NCI-H524 (cell line): ENCODE measurements at places on chromosomes 7 and 10.
A peak's percentile ranks its signal among the peaks of the same experiment; 100 is the strongest.

DNA sequence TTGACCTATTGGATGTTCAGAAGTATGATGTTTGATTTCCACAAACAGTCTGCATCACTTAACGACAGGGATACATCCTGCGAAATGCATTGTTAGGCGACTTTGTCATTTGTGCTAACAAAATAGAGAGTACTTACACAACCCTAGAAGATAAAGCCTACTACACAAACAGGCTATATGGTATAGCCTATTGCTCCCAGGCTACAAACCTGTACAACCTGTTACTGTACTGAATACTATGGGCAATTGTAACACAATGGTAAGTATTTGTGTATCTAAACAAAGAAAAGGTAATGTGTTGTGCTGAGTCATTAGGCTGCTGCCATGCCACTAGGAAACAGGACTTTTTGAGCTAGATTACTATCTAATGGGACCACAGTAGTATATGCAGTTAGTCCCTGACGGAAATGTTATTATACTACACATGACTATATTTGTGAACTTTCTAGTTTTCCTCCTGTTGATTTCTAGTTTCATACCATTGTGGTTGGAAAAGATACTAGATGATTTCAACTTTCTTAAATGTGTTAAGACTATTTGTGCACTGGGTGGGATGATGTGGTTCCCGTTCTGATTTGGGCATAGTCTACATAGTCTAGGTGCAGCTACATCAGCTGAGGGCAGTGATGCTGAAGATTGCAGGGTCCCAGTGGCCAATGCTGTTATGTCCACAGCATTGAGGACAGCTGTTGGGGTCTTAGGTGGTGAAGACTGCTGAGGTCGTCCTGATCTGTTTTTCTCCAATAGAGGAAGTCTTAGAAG lies 161.7 kb downstream of the HTR7 start:
- DNase-seq: no peak

- peak; percentile 89 for DNase-seq
These were observed 348.7 kb upstream of the POT1 start for GRCh38 chr7:125278318-125278717.

- DNase-seq: no peak
These were observed 15.8 kb upstream of the ADAMTS14 start for GRCh38 chr10:70656489-70656888.

DNA sequence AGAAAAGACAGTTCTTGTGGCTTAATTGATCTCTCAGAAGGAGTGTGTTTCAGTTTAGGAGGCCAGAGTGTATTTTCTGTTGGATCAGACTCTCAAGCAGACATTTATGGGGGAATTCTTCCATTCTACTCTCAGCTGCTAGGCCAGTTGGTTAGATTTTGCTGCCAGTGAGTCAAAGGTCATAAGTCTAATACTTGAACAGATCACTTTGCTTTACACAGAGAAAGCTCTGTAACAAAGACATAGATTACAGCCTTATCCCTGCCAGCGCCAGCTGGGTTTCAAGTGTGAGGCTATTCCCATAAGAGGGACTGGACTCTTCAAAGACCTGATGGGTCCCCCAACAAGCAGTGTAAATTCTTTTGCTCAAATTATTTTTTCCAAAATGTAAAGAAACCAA lies 145.6 kb upstream of the SEMA3C start:
- peak; percentile 76 for DNase-seq

GRCh38 chr7:91553410-91553895 lies 289.2 kb downstream of the FZD1 start:
- no peak for DNase-seq

DNA sequence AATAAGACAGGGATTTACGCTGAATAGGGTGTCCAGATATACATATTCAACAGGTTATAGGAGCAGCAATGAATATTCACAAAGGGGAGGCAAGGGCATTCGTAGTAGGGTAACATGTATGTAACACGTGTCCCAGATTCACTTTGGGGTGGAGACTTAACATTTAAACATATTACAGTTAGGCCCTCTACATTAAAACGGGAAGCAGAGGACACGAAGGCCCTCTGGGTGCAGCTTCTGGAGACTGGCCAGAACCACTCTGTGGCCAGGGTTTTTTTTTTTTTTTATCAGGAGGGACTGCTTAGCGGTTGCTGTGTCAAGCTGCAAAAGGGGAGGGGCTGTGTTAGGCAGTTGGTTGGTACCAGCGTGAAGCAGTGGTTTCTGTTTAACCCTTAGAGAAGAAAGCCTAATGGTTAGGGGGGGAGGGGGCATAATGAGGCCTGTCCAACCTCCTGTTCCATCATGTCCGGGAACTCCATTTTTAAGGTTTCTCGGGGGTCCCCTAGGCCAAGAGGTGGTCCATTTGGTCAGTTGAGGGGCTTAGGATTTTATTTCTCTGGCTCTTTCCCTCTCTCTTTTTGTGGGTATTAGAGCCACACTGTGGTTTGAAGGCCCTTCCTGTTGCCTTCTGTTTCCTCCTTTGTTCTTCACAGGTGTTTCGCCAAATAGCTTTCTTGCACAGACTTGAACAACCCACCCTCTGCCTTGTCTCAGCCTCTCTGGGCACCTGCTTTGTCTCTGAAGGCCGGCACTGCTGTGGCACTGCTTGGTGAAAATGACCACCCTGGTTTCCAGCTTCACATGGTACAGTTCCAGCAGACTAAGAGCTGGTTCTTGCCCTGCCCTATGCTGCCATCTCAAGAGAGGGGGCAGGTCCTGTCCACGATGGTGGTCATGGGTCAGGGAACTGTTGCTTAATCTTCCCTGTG lies 26.4 kb downstream of the PRF1 start:
- DNase-seq: no peak

GRCh38 chr7:144768633-144769032 lies 67.2 kb downstream of the TPK1 start:
- DNase-seq: no peak

DNA sequence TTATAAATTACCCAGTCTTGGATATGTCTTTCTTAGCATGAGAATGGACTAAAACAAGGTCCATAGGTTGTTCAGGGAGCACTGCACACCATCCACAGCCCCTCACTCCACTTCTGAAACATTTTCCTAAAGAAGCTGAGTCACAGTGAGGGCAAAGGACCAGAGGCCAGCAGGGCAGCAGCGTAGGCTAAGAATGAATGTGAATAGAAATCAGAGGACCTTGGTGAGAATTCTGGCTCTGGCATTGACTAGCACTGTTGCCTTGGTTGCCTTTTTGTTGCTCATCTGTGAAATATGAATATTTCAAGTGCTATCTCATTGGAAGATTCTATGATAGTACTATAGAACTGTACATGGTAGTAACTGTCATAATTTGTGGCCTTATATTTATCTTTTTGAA lies 41.7 kb upstream of the TOMM7 start:
- no peak for DNase-seq

DNA sequence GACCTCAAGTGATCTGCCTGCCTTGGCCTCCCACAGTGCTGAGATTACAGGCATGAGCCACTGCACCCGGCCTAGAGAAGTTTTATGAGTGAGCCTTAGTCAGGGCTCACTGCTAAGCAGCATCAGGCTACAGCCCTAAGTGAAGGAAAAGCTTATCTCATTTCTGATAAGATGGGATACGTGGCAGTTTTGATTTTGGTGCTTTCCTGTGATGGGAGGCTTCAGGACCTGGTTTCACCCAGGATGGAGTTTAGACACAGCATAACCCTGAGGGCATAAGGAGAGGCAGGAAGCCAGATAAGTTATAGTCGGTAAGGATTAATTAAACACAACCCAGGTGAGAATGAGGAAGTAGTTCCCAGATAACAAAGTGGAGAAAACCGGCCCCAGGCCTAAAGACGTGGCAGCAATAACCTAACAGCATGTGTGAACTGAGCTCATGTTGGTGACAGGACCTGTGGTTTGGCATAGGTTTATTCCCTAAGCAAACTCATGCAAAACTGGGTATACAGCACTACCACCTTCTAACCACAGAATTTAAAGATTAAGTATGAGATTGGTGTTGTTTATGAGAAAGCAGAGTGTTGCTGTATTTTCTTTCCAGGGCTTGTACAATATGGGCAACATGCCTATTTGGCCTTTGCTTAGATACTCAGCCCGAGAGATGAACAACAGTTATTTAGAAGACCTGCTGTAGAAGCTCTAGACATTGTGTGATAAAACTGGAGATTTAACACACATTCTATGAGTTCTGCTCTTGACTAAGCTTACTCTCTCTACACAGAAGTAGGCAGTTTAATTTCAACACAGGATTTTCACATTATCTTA lies 119.4 kb downstream of the COL28A1 start:
- no peak for DNase-seq

- no peak for DNase-seq
These were observed 9.9 kb downstream of the SYCE1 start for GRCh38 chr10:133555521-133555920.

GRCh38 chr7:50272808-50273207 lies 31.7 kb upstream of the IKZF1 start:
- DNase-seq: no peak

GRCh38 chr10:82597840-82598239 lies 722.8 kb downstream of the NRG3 start:
- no peak for DNase-seq

DNA sequence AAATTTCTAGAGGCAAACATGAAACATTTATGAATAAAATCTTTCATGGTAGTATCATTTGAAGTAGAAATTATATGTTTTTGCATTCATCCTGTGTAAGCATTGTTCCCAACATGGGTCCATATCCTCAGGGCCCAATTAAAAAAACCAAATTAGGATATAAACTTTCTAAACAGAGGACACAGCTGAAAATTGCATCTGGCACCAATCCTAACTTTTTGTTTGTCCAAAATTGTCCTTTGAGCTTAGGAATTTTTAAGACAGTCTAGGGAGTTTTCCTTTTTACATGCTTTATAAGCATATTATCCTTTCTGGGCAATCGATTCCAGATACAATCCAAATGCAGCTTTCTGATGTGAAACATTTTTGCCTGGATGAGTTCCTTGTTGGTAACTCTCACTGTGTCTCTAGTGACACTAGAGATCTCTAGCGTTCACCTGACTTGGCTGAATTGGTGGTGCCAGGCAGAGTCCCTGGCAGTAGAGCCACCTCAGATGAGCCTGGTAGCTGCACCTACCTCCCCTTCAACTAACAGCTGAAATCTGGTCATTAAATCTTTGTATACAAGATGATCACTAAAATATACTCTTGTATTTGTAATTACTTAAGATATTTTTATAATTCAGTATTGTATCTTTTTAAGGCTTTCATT lies 137.6 kb upstream of the SAMD8 start:
- DNase-seq: no peak

DNA sequence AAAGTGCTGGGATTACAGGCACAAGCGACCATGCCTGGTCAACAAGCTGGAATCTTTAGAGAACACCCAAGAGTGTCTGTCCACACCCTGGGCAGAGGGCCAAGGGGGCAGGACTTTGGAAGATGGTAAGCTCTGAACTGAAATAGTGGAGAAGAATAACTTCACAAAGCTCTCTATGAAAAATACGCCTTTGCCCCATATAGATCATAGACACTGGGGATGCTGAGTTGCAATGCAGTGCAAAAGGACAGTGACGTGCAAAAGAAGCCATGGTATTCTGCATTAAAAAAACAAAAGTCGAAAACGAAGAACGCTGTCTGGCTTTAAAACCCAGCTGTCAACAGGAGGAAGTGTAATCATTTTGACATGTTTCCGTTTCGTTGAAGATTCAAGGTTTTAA lies 353.6 kb downstream of the CALN1 start:
- DNase-seq: no peak

- no peak for DNase-seq
These were observed 10.8 kb upstream of the NRP1 start for GRCh38 chr10:33345236-33345635.

- no peak for DNase-seq
These were observed 120.8 kb downstream of the DNAJB6 start for GRCh38 chr7:157457355-157458253.

GRCh38 chr7:154242709-154243108 lies 190.5 kb downstream of the DPP6 start:
- no peak for DNase-seq

GRCh38 chr7:30771880-30772425 lies 736 bp downstream of the MINDY4 start:
- peak; percentile 9 for DNase-seq

DNA sequence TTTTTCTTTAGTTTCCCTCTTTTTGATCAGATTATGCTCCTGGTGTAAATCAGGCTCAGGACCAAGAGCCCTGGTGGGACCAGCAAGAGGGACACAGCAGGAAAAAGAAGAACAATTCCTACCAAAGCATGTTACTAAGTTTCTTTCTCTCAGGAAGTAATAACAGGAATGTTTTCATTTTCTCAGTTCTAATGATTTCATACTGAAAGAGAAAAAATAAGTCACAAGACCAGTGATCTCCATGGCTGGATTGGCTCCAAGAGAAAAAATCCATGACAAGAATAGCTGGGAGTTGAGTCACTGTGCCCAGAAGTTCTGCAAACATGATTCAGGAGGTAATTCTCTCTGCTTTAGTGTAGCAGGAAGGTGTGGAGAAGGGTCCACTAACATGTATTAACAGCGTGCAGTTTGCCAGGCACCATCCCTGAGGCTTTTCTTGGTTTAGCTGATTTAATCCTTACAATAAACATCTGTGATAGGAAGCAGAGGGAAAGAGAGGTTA lies 23.8 kb upstream of the IFIT2 start:
- DNase-seq: peak; percentile 4

GRCh38 chr7:944744-945143 lies 9.7 kb downstream of the ADAP1 start:
- DNase-seq: no peak

DNA sequence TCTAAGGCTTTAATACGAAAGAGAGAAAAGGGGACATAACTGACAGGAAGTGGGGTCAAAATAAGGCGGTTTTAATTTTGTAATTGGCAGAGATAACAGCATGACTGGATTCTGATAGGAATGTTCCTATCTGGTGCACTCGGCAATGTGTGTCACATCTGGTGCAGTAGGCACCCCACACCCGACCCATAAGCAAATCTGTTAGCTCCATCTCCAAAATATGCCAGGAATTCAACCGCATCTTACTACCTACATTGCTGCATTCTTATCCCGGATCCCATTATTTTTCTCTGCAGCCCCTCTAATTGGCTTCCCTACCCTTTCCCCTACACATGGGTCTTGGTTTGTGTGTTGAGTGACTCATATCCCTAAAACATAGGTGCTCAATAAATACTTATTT lies 19.1 kb upstream of the GALNT11 start:
- DNase-seq: no peak

DNA sequence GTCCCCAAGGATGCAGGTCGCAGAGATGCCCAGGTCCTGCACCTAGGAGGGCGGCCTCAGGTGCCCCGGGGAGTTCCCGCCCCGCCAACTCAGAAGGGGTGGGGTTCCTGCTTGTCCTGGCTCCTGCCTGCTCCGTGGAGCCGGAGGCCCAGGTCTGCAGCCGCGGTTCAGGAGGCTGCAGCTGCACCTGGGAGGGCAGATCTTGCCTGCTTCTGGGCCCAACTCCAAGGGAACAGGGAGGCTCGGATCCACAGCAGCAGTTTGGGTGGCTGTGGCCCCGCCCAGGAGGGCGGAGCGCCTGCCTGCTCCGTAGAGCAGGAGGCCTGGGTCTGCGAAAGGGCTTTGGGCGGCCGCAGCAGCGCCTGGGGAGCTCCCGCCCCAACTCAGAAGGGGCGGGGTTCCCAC lies 108.2 kb upstream of the EGR2 start:
- DNase-seq: no peak

GRCh38 chr7:95608359-95609173 lies 12.2 kb upstream of the PDK4 start:
- DNase-seq: peak; percentile 87

- DNase-seq: peak; percentile 35
These were observed 143.2 kb downstream of the SRPK2 start for GRCh38 chr7:105245398-105246114.
